ENCODE measurements at places on chromosomes 7 and 10. TPM values are rescaled to one million over a fixed set of nuclear protein-coding genes. Genes with fewer than 3 reads are reported as not detected.
A peak's percentile ranks its signal among the peaks of the same experiment; 100 is the strongest.

GRCh38 chr7:56007167-56007652 is 42.8 kb downstream of the NIPSNAP2 start:
- no peak for DNase-seq

DNA sequence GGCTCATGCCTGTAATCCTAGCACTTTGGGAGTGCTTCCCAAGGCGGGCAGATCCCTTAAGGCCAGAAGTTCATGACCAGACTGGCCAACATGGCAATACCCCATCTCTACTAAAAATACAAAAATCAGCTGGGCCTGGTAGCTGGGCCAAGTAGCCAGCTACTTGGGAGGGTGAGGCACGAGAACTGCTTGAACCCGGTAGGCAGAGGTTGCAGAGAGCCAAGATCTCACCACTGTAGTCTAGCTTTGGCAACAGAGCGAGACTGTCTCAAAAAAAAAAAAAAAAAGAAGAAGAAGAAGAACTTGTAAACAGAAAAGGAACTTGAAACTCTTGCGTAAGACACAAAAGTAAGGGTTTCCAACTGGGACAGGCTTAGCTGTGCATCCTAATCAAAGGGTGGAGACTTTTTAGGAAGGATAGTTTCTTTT is 5.6 kb upstream of the IFIT2 start:
- no peak for DNase-seq

GRCh38 chr10:62584731-62585130 is 210.6 kb downstream of the ZNF365 start:
- no peak for DNase-seq

DNA sequence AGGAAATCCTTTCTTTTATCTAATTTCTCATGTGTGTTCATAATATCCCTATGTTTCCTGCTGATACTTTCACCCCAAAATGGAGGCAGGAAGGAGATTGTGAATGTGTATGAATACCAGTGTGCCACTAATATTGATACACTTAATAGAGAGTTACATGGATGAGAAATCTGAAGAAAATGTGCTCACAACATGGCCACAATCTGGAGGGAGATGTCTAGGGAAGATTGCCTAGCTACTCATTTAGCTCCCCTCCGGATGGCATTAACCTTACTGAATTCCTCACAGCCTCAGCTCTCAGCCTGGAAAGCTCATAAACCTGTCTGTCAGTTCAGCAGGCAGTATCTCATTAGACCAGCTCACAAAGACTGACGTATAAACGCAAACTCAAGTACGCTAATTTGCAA is 23.4 kb upstream of the DMTF1 start:
- no peak for DNase-seq

GRCh38 chr10:77349226-77349625 is 288.4 kb downstream of the KCNMA1 start:
- DNase-seq: no peak

- DNase-seq: no peak
Measured at GRCh38 chr10:96614515-96614914, 27.7 kb upstream of the TM9SF3 start.

- DNase-seq: no peak
Measured at GRCh38 chr10:102679596-102679995, 34.6 kb downstream of the ARL3 start.

- DNase-seq: peak; percentile 59
Measured at GRCh38 chr7:22251281-22251680, 105.7 kb downstream of the RAPGEF5 start.

- DNase-seq: no peak
Measured at GRCh38 chr10:109126016-109126415, 797.3 kb downstream of the XPNPEP1 start.

GRCh38 chr7:42010751-42011150 is 226.3 kb downstream of the GLI3 start:
- DNase-seq: no peak

GRCh38 chr7:123057911-123058310 is 62.4 kb upstream of the TAS2R16 start:
- no peak for DNase-seq

- no peak for DNase-seq
Measured at GRCh38 chr10:89589101-89589720, 53.8 kb upstream of the SLC16A12 start.

Gene PKD1L1
- total RNA-seq: 0.79 TPM

Gene USP6NL
- 25.5 TPM for total RNA-seq

Gene PRKG1
- total RNA-seq: 38.1 TPM

Gene MBL2
- not detected for total RNA-seq

Gene GJC3
- 4.5 TPM for total RNA-seq

Gene ENKUR
- 10.5 TPM for total RNA-seq

All from spinal cord (tissue), 10 donors.